ENCODE measurements at places on chromosomes 5 and 9.
A peak's percentile ranks its signal among the peaks of the same experiment; 100 is the strongest.

- DNase-seq, result no peak
Observed at GRCh38 chr5:78001197-78001596, 225.1 kb upstream of the TBCA start.

DNA sequence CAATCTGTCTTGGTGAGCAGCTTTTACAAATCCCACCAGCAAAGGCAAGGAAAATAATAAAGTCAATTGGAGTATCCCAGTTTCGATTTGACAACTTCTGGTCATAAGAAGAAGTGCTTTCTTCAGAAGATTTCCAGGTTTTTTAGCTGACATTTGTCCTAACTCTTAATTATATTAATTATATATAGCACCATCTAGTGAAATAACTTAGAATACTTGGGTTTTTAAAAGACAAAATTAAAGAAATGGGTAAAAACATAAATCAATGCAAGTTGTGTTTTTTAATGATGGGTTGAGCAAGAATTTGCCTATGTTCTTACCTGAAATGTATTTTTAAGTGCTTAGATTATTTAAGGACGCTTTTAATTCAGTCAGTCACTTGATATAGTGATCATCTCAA lies 421.8 kb downstream of the ACTL7B start:
- no peak for DNase-seq

- DNase-seq, result no peak
Observed at GRCh38 chr9:123940721-123941523, 11.0 kb upstream of the DENND1A start.

DNA sequence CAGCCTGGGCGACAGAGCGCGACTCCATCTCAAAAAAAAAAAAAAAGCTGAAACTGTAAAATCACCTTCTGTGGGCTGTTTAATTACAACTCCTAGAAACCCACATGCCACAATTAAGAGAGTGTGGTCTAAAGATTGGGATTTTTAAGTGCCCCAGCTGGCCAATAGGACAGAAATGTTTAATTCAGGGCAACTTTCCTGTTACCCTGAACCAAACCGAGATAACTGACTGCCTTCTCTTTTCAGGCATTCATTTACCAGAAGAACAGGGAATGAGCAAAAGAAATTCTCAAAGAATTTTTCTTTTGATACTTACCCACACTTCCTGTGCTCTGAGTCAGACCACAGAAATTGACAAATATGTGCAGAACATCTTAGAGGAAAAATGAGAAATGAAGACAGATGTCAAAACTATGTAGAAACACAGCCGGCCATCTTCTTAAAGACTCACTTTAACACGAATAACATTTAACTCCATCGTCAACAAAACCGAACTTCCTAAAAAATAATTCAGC lies 221.3 kb upstream of the DAPK1 start:
- no peak for DNase-seq

- peak; percentile 50 for DNase-seq
Observed at GRCh38 chr5:91311697-91312501, 71.2 kb downstream of the ARRDC3 start.

GRCh38 chr5:93677359-93677891 lies 64.0 kb downstream of the POU5F2 start:
- no peak for DNase-seq

DNA sequence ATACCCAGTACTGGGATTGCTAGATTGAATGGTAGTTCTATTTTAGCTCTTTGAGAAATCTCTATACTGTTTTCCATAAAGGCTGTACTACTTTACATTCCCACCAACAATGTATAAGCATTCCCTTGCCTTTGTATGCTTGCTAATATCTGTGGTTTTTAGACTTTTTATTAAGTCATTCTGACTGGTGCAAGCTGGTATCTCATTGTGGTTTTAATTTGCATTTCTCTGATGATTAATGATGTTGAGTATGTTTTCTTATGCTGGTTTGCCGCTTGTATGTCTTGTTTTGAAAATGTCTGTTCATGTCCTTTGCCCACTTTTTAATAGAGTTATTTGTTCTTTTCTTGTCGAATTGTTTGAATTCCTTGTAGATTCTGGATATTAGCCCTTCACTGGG lies 512.7 kb upstream of the PAPPA start:
- DNase-seq, result no peak

- DNase-seq, result no peak
Observed at GRCh38 chr5:152007653-152008335, 83.1 kb upstream of the GLRA1 start.

DNA sequence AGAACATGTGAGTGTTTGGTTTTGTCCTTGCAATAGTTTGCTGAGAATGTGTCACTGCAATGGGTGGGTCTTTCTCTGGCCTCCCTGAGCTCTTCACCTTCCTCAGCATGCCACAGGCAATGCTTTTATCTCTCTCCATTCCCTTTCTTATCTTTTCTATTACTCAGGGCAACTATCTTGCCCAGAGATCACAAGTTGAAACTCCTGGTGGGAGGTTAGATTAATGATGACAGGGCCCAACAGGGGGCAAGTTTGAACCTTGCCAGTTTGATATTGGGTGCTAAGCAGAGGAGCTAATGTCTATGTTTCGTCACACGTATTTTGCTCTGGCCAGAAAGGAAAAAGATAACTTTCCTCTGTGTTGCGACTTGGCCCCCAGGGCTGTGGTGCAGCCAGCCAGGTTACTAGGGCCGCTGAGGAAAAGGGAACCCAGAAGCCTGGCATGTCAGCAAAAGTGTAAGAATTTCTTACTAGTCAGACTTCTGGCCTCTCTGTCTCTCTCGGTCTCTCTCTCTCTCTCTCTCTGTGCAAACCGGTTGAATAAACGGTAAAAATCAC lies 299.3 kb upstream of the POU5F2 start:
- DNase-seq, result no peak

DNA sequence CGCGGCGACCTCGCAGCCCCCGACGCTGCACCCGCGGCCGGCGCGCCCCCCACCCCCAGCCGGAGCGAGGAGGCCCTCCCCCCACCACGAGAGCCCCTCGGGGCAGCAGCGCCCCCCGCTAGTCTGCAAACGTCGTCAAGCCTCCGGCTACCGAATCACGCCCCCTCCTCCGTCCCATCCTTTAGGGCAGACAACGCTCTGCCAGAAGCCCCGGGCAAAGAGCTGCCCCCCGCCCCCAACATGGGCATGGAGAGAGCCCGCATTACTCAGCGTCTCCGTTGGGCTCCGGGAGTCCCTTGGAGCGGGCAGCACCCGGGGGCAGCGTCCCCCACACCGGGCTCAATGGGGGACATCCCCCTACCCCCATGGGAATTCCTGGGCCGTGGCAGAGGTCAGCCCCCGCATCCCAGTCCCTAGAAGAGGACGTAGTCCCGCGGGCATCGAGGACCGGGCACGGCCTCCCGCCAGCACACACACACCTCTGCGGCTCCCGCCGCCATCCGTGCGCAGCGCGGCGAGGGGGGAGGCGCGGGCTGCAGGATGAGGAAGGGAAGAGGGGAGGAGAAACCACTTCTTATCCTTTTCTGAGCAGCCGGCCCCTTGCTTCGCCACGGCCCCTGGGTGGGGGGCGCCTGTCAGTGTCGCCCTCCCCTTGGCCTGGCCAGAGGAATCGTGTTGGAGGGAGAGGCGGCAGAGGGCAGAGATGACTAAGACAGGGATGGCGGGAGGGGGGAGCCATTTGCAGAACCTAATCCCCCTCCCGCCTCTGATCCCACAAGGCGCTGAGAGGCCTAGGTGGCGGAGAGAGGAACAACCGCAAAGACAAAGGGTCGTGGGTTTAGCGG lies 750 bp downstream of the DNM1 start:
- DNase-seq, result no peak

DNA sequence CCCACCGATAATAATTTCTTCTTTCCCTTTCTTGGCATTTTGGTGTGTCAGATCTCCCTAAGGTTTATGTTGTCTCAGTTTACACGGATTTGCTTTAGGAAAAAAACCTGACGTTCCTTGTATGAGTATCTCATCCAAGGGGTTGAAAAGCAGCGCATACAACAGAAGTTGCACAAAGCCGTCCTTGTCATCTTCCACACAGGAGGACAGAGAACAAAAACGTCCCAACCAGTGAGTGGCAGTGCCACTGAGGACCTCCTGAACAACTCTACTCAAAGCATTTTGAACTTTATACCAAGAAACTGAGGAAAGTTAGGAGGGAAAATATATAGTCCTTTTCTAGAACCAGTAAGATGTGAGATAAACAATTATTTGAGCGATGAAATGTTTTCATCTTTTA lies 547.0 kb downstream of the PDE4D start:
- no peak for DNase-seq

DNA sequence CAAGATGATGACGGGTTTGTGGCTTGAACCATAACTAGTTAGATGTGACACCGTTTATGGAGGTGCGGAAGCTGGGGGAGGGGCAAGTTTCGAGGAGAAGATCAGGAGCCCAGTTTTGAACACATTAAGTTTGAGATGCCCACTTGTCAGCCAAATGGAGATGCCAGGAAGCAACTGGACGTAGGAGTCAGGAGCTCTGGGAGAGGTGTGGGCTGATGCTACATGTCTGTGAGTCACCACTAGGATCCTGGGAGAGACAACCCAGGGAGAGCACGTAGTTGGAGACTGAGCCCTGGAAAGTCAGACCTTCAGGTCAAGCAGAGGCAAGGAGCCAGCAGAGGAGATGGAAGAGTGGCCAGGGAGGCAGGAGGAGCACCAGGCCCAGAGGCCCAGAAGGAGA lies 48.8 kb upstream of the SLC25A51 start:
- no peak for DNase-seq

DNA sequence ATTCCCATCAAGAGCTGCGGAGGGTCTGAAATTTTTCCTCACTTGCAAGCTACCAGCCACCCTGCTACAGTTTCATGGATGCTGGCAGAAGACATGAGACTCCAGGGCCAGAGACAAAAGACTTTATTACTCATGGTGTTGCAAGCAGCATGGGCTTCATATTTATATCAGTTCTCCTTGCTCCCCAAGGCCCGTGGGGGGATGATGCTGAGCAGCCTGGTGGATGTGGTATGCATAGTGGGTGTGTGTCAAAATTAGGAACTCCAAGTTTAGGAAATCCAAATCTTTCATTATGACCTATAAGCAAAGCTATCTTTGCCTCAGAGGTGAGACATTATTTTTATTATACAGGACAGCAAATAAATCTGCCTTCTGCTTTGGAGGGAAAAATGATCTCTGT lies 105.7 kb upstream of the ALDH1B1 start:
- DNase-seq, result no peak

DNA sequence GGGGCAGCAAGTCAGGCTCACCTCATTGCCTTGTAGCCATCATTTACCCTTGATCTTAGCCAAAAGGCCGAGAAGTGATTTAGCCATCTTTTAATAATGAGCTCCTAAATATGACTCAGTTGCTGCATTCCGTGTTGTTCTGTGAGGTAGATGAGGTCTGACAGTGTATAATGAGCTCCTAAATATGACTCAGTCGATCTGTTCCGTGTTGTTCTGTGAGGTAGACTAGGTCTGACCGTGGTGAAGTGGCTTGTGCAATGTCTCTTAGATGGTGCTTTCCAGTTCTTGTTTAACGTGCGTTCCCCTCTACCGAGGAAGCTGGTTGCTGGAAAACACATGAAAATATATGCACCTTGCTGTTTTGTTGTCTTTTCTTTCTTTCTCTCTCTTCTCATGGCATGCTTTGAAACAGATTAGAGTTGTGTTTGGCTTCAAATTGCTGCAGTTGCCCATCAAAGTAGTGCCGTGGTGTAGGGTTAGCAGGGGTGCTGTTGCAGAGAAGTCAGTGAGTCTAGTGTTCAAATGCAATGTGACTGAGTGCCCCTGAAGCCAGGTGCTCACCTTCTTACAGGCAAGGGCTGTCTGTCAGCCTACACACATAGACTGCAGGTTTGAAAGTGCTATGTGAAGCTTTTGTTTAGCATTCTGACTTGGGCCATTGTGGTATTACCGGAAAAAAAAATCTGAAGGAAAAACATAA lies 118.6 kb downstream of the KDM4C start:
- no peak for DNase-seq

GRCh38 chr5:68962757-68963484 lies 130.9 kb upstream of the SLC30A5 start:
- no peak for DNase-seq

DNA sequence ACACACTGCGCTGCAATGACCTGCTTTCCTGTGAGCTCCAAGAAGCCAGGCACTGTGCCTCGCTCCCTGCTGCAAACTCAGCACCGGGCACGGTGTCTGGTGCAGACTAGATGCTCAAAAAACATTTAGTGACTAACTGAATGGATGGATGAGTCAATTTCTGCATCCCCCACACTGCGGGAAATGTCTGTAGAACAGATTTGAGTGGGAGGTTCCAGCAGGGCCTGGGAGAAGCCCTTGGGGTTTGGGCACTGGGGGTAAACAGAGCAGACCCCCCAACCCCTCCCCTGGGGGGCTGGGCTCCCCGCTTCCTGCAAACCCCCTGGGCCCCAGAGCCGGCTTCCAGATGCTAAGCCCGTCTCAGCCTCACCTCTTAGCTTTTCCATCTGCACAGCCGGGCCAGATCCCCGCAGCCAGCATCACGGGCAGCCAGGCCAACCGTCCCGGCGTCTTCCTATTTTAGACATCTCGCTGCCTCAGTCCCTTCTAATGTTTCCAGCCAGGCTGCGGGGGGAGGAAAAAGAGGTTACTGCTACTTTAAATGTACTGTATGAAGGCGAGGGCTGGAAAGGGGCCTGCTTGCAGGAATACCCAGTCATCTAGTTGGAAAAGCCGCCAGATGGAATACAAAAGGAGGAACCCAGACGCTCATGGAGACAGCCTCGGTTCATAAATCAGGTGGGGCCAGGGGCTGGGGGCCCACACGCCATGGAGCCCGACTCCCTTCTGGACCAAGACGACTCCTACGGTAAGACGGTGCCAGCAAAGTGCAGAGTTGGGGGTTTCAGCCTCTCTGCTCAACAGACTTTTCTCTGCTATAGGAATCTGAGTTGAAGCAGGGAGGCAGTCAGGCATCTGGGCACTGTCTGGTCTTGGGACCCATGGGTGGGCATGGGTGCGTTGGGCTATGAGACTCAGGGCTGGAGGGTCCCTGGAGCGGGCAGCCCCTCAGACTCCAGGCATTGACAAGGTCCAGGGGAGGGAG lies 67.1 kb upstream of the GGTA1 start:
- DNase-seq, result no peak

- DNase-seq, result no peak
Observed at GRCh38 chr5:67639976-67640375, 443.4 kb upstream of the CD180 start.

- DNase-seq, result no peak
Observed at GRCh38 chr5:67059744-67060490, 136.7 kb downstream of the CD180 start.

GRCh38 chr5:40276426-40277102 lies 403.2 kb upstream of the PTGER4 start:
- DNase-seq, result no peak

DNA sequence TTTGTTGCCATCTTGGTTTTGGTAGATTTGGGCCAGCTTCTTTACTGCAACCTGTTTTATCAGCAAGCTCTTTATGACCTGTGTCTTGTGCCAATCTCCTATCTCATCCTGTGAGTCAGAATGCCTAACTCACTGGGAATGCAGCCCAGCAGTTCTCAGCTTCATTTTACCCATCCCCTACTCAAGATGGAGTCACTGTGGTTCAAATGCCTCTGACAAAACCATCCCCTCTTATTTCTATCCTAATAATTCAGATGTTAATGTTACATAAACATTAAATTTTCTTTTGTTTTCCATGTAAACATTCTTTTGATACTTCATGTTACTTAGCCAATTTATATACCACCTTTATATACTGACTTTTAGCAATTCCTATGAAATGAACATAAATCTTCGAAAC lies 746.3 kb downstream of the CDH18 start:
- DNase-seq, result no peak

GRCh38 chr9:131320031-131320685 lies 30.6 kb downstream of the PLPP7 start:
- no peak for DNase-seq
